ENCODE measurements at places on chromosomes 13 and 19. TPM values are rescaled to one million over a fixed set of nuclear protein-coding genes. Genes with fewer than 3 reads are reported as not detected.

GRCh38 chr13:48078251-48078656 lies 16.6 kb downstream of the MED4 start:
- no peak for DNase-seq

Gene RNF113B
- total RNA-seq = not detected

DNA sequence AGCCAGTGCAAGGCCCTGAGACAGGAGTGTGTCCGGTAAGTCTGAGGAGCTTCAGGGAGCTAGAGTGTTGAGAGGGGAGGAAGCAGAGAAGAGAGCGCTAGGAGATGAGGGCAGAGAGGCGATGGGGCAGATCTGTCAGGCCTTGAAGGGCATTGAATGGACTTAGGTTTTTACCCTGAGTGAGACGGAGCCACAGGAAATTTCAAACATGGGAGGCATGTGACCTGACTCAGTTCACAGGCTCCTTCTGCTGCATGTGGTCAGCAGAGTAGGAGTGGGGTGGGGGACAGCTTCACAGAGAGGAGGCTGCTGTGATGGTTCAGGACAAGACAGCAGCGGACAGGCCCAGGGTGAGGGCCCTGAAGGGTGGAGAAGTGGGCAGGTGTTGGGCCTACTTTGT lies 2.5 kb upstream of the FAM98C start:
- no peak for DNase-seq

DNA sequence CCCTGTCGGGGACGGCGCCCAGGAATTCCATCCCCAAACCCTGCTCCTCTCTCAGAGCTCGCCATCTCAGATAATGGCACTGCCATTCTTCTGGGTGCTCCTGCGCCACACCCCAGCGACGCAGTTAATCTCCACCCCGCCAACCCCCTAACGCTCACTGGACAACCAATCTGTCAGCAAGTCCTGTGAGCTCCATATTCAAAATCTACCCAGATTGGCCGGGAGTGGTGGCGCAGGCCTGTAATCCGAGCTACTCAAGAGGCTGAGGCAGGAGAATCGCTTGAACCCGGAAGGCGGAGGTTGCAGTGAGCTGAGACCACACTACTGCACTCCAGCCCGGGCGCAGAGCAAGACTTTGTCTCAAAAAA lies 18.6 kb downstream of the FCGBP start:
- DNase-seq = no peak

Gene SHISA2
- total RNA-seq = 65.7 TPM

GRCh38 chr19:29714953-29715700 lies at the start of gene C19orf12:
Gene C19orf12 (minus strand): TSS chr19:29715261. CDS start chr19:29708413, 6,848 bp downstream.
- peak; percentile 35 for DNase-seq

Gene NLRP7
- total RNA-seq = not detected

DNA sequence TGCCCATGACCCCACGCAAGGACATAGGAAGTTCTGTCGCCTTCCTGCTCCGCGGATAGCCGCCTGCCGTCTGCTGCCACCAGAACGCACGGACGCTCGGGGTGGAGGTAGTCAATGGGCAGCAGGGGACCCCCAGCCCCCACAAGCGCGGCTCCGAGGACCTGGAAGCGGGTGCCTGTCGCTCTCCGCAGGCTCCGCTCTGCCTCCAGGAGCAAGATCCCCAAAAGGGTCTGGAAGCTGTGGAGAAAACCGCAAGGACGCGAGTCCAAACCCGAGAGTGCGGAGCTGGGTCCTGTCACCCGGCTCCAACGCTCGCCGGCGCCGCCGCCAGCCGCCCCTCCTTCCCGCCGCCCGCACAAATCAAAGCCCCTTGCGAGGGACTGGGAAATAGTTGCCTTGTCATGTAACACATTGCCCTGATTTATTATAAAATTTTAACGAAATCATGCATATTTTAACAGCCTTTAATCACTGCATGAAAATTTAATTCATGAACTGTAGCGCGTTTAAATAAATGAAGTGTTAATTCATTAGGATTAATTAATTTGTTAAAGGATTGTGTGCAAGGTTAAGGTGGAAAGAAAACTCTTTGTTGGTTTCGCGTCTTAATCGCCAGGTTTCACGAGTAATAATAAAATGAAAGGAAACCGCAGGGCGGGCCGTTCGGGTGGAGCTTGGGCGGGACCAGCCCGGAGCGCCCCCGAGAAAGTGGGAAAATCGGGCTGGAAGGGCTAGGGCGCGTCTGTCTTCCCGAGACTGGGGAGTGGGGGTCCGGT lies 5.5 kb upstream of the POU4F1 start:
- DNase-seq = no peak

- no peak for DNase-seq
Observed at GRCh38 chr19:27748551-27749152, 1464.3 kb downstream of the UQCRFS1 start.

DNA sequence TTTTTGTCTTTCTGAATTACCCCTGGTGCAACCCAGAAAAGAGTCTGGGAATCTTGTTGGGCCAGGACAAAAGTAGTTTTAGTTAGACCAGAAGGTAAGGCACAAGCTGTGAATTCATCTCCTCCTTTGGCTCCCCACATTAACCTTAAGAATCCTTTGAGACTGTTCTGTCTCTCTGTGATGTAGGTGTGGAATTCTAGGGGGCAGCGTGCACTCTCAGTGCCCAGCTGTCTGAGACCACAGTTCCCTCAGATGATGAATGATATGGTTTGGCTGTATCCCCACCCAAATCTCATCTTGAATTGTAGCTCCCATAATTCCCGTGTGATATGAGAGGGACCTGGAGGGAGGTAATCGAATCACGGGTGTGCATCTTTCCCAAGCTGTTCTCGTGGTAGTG lies 43.9 kb downstream of the ZNF506 start:
- DNase-seq = peak; percentile 12

Gene SHD
- 122 TPM for total RNA-seq

GRCh38 chr19:48169578-48169938 lies 586 bp downstream of the LIG1 start:
- DNase-seq = peak; percentile 52

DNA sequence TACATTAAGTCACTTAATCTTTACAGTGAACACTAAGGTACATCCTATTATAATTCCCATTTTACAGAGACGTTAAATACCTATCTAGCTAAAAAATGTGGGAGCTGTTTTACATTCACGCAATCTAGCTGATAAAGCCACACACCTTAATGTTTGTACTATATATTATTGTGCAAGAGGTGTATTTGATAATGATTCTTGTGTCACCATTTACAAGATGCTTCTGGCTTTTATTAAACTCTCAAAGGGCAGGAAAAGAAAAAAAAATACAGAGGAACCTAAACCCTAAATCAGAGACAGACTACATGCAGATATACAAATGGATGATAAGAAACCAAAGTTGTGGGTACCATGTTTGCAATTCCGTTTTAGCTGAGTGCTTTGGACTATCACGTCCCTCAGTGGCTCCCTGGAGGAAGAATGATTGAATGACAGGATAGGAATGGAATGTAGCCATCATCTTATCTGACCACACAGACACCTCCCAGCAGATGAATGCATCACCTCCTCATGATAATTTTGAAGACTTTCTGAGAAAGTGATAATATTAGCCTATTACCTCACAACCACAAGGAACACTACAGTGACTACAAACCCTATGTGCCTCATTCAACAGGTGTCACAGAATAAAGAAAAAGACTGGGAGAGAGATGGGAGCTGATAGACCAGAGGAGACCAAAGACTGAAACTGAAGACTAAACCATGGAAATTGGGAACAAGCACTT lies 230.5 kb upstream of the SERP2 start:
- peak; percentile 79 for DNase-seq

- DNase-seq = no peak
Observed at GRCh38 chr13:38730332-38730731, 43.5 kb downstream of the FREM2 start.

DNA sequence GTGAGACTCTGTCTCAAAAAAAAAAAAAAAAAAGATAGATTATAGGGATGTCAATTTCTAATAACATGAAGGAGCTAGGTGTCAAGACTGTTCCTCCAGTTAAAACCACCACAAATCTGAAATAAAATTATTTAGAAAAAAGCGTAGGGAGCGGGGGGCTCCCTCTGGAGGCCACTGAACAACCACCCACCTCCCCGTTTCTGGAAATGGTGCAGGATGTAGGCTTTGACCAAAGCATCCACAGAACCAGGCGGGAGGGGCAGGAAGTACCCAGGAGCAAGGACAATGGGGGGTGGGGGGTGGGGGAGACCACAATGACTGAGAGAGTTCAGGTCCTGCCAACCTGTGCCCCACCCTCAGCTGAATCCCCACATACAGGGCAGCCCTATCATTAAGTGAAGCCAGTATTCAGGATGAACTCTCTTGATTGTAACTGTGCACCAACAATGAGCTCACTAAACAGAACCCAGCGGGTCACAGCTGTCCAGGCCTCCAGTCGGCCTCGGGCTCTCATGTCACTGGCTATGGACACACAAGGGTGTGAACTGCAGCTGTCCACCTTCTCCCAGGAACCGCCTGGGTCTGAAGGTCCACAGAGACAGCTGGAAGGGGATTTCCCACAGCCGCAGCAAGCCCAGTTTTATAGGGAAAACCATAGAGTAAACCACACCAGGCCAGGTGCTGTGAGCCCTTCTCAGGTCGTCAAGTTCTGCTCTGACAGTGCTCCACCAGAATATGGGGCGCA lies 6.6 kb downstream of the ZSCAN18 start:
- DNase-seq = peak; percentile 56

GRCh38 chr19:18257503-18258470 lies 16.5 kb downstream of the IQCN start:
- no peak for DNase-seq

Gene ANGPTL8
- not detected for total RNA-seq

GRCh38 chr13:55263045-55263444 lies 1877.7 kb upstream of the PRR20A start:
- no peak for DNase-seq

Gene NKPD1
- total RNA-seq = not detected

Gene GCDH
- 31.9 TPM for total RNA-seq

DNA sequence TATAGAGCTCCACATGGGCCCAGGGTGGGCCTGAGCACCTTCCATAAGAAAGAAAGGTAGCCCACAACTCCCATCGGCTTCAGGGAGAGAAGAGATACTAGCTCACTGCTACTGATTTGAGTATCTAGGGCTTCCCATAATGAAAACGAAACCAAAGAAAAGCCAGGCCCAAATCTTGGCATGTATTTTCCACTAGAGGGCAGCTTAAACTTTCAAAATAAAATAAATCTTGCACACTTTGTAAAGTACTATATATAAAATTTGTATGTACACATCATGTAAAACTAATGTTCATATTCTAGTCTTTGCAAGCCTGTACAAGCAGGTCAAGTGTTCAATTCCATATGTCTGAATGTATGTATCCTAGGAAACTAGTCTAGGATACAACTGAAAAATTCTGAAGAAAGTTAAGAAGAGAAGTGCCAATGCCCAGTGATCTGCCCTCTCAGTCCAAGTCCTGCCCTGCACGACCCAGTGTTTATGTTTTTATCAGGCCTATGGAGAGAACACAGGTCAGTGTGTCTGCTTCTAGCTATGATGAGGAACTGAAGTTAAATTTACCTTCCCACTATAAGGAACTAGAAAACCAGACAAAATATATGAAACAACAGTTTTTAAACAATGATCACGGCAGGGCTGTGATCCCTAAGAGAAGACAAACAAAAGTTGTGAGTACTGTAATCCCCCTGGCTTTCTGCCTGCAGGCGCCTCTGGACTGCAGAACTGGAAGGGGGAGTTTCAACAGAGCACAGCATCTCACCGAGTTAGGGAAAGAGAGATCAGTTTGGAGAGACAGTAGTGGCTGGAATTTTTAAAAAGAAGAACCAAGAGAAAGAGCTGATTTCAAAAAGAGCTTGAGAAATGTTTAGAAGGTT lies 475.7 kb downstream of the UQCRFS1 start:
- peak; percentile 57 for DNase-seq

DNA sequence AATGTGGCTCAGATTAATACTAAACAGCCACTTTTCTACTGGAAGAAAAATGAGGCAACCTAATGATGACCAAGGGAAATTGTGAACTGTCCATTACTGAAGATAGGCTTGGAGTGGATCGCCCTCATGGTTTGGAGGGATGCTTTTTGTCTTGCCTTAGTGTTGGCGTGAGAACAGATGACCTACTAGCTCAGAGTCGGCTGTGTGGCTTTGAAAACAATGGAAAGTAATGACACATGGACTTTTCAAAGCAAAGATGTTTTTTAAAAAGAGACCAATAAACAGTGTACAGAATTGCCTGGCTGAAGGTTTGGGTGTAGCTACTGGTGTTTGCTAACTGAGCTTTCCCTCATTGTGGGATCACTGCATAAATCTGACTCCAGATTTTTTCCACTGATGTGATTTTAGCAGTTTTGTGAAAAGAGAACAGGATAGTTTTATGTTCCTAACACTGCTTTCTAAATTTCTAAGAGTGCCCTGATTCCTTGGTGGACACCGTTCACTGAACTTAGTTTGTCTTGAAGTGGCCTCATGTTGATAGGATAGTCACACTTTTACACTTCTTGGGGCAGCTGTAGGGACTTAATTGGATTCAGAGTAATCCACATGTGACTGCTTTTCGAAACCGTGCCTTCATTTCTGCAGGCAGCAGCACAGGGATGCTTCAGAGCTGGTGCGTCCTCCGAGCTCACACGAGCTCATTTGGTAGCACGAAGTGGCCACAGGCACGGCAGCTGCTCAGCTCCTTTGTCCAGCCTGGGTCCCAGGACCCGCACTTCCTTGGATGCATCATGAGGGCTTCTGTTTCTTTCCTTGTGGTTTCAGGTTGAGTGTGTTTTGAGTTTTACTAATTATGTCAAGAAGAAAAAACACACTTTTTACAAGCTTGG lies 4.3 kb downstream of the CEBPG start:
- DNase-seq = no peak

Gene IGFL4
- not detected for total RNA-seq

DNA sequence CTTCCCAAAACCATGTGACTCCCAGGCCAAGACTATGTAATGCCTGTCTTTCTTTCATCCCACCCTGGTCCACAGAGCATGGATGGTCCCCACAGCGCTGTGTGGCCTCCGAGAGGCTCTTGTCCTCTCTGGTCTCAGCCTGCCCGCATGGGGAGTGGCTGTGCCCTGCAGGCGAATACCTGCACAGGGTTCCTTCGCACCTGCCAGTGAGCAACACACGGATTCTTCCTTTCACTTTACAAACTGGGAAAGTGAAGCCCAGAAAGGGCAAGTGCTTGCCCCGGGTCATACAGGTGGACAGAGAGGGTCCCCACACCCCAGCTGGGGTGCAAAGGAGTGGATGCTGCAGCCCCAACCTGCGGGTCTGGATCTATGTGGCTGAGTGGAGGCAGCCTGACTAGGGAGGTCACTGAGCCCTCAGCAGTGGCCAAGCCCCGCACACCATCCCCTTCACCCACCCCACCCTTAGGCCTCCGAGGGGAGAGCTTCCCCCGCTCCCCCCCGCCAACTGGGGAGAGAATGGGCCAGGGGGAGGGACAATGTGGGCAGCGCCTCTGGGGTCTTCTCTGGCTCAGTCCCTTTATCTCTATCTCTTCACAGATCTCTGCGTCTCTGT lies 747 bp upstream of the MARK4 start:
- no peak for DNase-seq

Measured in LHCN-M2 (cell line).